ENCODE measurements at places on chromosomes 16 and 17.
A peak's percentile ranks its signal among the peaks of the same experiment; 100 is the strongest.

DNA sequence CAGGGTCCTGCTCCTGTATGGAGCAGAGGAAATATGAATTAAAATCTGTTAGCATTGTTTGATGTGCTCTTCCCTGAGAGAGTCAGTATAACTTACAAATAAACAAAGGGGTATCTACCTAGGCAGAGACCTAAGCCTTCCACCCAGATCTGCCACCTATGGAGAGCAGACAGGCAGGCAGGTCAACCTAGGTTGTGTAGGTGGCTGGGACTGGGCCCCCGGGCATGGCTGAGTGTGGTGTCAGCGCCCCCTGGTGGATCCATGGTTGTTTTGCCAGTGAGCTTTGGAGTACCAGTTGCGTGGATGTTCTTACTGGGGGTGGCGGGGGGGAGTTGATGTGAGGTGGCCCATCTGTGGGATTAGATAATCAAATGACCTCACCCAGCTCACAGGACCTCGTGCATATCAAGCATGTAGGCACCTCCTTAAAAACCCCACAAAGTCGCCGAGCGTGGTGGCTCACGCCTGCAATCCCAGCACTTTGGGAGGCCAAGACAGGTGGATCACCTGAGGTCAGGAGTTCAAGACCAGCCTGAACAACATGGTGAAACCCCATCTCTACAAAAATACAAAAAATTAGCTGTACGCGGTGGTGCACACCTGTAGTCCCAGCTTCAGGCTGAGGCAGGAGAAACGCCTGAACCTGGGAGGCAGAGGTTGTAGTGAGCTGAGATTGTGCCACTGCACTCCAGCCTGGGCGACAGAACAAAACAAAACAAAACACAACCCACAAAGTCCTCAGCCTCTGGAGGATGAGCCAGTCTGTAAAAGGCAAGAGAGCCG is 17.6 kb downstream of the DUS2 start:
- peak; percentile 65 for DNase-seq

- DNase-seq: no peak
Observed at GRCh38 chr17:13367154-13367553, 234.6 kb downstream of the HS3ST3A1 start.

DNA sequence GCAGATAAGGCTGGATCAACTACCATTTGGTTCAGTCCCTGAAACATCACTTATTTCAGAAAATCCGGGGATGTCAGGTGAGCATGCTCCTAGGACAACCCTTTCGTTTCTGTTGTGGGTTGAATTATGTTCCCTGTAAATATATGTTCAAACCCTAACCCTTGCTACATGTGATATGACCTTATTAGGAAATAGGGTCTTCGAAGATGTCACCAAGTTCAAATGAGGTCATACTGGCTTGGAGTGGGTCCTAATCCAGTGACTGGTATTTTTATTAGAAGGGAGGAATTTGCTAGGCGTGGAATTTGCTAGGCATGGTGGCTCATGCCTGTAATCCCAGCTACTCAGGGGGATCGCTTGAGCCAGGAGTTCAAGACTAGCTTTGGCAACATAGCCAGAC is 21.3 kb downstream of the SNX20 start:
- no peak for DNase-seq

DNA sequence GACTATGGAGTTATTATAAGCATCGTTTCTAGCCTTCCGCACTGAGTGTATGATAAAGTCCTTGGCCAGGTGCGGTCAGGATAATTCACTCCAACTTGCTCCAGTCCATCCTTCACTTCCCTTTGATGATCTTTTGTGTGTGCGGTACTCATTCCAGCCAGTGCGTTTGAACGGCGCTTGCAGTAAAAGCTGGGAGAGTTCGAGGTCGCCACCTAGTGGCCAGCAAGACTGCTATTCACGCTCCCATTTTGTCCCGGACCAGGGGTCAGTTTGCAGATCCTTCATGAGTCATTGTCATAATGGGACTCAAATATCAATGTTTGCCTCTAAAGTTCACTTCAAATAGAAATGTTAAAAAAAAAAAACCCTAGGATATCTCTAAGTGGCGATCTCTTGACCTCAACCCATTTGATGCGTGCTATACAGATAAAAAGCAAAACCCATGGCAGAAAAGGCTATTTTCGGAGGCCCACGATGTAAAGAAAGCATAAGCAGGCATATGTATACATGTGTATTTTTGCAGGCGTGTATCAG is 417.1 kb downstream of the TMEM114 start:
- peak; percentile 32 for DNase-seq

- DNase-seq: no peak
Observed at GRCh38 chr16:25018972-25019617, 3.9 kb upstream of the ARHGAP17 start.
